ENCODE measurements at places on chromosomes 16 and 17.

DNA sequence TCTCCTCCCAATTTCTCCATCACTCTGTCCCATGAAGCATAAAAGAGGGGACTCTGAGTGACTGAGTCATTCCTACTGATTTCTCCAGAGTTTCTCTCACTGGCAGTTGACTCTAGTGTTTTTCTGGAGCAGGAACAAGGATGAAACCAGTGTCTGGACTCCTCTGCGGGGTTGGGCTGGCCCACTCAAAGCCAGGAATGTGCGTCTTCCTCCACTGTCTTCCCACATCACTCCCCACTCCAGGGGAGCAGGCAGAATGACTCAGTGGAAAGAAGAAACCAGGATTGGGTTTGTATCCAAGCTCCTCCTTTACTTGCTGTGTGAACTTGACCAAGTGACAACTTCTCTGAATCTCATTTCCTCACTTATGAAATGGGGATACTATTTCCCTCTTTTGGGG lies 497.5 kb upstream of the SALL1 start:
- no peak for DNase-seq

GRCh38 chr17:74635418-74635817 lies 11.9 kb upstream of the CD300E start:
- no peak for DNase-seq

GRCh38 chr16:11334831-11335404 lies 10.3 kb upstream of the RMI2 start:
- no peak for DNase-seq

- DNase-seq, result peak; percentile 58
Measured at GRCh38 chr17:18248300-18248731, 10.2 kb downstream of the FLII start.

DNA sequence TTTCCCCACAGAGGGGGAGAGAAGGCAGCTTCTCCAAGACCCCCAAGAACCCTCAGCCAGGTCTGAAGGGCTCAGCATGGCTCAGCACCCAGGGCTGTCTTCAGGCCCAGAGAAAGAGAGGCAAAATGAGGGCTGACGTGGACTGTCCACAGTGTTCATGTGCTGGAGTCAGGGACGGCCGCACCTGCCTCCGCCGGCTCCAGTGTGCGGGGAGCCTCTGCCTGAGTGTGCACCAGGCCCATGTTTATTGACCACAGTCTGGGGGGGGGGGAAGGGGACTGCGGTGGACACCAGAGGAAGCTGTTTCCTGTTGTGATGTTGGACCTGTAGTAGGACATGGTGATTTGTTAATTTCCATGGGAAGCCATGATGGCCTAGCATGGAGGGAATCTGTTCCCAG lies 6.9 kb downstream of the MRM1 start:
- DNase-seq, result no peak

DNA sequence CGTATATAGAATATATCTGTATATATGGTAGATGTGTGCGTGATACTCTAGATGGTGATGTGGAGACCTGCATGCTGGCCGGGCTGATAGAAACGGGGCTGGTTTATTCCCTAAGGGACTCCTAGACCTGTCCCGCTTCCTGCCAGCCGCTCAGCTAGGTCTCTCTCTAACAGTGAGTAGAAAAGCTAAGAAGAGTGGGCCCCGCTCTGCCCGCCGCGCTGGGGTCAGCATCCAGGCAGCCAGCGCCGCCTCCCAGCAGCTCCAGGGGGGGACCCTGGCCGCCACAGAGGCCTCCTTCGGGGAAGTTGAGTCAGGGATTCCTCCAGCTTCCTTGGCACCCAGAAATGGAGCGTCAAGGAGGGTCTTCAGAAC lies 9.4 kb downstream of the CYGB start:
- DNase-seq, result peak; percentile 39

Data from left colon (tissue), 2 donors.